ENCODE measurements at places on chromosomes 2 and 18. TPM values are rescaled to one million over a fixed set of nuclear protein-coding genes. Genes with fewer than 3 reads are reported as not detected.

ALPI gene
- not detected for total RNA-seq

WIPF1 gene
- total RNA-seq, result 45.1 TPM

PAIP2B gene
- total RNA-seq, result 15.1 TPM

ITGB6 gene
- total RNA-seq, result not detected

BMP10 gene
- total RNA-seq, result not detected

LAMA1 gene
- 1.0 TPM for total RNA-seq

IL37 gene
- not detected for total RNA-seq

GDF7 gene
- total RNA-seq, result 1.2 TPM

MAB21L4 gene
- total RNA-seq, result 0.77 TPM

TYMS gene
- 1.1 TPM for total RNA-seq

BIN1 gene
- 57.5 TPM for total RNA-seq

TLX2 gene
- not detected for total RNA-seq

ZNF512 gene
- 47.9 TPM for total RNA-seq

FIGN gene
- 5.0 TPM for total RNA-seq

CFAP65 gene
- not detected for total RNA-seq

LCLAT1 gene
- 55.4 TPM for total RNA-seq

UGT1A7 gene
- not detected for total RNA-seq

ICA1L gene
- 39.8 TPM for total RNA-seq

CTNNA2 gene
- 0.15 TPM for total RNA-seq

PPP1R1C gene
- not detected for total RNA-seq

DPP10 gene
- 4.6 TPM for total RNA-seq
